Left colon (tissue), 2 donors: ENCODE measurements at places on chromosomes 2 and 18.

DNA sequence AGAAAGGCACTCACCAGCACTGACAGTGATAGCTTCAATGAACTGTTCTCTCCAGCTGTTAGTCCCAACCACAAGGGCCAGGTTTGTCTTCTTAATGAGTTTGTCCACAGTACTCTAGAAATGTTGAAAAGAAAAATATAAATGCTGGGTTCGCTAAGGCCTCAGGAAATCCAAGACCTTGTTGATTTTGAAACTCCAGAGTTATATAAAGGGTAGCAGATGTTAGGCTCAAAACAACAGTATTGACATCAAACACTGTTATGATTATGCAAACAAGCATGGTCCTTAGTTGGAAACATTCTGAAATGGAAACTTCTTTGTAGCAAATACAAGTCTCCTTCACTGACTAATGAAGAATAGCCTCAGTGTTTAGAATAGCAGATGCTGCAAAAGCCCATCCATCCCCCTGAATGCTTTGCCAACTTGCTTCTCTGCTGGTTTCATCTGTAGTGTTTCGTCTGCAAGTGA lies 291.1 kb downstream of the SLC8A1 start:
- no peak for DNase-seq

- DNase-seq, result no peak
These were observed 226.5 kb upstream of the ARL4C start for GRCh38 chr2:234723400-234723799.

GRCh38 chr2:175855236-175855635 lies 146.8 kb downstream of the LNPK start:
- DNase-seq, result no peak

DNA sequence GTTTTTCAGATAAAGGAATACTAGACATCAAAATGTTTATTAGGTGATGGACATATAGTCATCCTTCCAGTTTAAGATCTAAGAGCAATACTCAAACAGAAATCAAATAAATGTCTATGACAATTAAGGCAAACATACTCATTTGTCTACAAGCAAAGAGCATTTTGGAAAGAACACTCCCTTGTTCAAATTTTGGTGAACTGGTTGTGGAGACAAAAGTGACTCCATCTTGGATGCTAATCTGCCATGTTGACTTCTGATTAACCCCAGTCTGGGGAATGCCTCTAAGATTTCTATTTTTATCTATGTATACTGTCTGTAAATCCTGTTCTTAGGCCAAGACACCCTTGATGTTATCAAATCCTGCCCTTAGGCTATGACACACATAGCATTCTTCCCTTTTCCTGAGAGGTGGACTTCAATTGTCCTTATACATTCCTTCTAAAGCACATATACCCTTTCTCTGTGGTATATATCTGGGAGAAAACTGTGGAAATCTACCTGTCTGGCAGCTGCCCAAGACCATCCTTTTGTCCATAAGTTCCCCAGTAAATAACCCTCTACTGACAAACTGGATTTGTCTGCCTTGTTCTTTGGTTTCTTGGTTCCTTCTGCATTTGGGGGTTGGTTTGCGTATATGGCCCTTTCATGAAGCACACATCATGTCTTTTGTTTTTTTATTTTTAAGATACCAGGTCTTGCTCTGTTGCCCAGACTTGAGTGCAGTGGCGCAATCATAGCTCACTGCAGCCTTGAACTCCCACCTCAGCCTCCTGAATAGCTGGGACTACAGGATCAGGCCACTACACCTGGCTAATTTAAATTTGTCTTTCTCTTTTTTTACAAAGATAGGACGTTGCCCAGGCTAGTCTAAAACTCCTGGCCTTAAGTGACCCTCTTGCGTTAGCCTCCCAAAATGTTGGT lies 12.5 kb upstream of the PLEKHM3 start:
- DNase-seq, result no peak

DNA sequence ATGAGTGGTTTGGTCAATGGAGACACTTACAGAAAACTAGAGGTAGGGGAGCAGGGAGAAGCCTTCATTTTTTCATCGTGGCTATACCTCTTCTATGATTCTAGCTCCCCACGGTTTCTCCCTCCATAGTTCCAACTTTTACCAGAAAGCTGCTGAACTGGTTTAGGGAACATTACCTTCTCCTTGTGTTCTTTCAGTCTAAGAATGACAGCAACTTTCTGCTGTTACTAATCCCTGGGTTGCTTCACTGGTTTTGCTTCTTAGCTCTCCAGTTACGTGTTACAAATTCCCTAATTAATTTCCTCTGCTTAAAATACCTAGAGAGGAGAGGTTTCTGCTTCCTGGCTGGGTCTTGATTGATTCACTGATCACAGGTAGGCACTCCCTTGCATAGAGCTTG lies 499.9 kb downstream of the SLC4A3 start:
- no peak for DNase-seq

DNA sequence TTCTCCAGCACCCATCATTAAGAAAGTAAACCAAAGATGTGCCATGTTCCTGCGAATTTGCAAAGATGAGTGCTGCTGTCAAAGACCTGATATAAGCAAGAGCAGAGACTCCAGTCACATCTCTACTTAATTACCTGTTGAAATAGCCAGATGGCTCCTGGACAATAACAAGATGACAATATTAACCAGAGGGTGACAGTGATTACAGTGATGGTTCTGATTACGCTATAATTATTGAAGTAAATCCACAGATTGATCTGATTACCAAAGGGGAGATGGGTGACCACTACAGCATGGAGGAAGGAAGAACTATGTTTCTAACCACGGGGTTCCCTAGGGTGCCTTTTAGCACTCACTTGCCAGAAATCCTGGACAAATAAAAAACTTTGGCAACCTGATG lies 36.5 kb upstream of the AFF3 start:
- no peak for DNase-seq

DNA sequence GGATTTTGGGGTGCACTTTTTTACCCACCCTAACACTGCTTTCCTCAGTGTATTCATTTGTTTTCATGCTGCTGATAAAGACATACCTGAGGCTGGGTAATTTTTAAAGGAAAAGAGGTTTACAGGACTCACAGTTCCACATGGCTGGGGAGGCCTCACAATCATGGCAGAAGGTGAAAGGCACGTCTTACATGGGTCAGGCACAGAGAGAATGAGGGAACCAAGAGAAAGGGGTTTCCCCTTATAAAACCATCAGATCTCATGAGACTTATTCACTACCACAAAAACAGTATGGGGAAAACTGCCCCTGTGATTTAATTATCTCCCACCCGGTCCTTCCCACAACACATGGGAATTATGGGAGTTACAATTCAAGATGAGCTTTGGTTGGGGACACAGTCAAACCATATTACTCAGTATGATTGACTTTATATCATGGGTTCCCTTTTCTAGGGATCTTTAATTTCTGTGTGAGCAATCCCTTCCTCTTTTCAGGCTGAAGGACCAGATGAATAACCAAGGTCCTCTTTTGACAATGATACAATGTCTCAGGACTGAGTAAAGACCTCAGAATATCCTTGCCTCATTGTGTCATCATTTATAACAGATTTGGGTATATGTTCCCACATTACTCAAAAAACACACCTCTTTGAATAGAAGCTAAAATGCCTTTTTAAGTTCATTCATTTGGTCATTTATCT lies 100.1 kb upstream of the TRIB2 start:
- no peak for DNase-seq

DNA sequence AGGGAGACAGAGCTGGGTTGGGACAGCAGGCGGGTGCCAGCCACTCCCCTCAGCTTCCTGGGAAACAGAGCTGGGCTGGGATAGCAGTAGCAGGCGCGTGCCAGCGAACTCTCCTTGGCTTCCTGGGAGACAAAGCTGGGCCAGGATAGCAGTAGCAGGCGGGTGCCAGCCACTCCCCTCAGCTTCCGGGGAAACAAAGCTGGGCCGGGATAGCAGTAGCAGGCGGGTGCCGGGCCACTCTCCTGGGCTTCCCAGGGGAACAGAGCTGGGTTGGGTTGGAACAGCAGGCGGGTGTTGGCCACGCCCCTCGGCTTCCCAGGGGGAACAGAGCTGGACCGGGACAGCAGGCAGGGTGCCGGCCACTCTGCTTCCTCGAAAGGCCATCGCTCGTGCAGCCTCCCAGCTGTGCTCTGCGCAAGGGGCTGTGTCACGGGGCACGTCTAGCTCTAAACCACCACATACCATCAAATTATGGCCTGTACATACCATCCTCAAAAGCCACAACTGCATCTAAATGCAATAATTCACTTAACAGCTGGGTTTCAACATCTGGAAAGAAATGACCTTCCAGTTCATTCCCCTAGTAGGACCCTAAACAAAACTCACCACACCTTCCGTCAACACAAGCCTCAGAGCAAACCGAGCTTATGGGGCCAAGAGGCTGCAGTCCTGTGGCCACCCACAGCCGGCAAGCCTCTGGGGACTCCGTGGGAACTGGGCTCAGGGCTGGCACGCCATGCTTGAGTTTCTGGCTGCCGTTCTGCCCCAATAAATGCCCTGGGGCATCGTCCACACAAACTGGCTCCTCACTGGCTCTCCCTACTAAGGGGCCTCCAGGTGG lies 228.3 kb downstream of the TWIST2 start:
- DNase-seq, result peak; percentile 79

DNA sequence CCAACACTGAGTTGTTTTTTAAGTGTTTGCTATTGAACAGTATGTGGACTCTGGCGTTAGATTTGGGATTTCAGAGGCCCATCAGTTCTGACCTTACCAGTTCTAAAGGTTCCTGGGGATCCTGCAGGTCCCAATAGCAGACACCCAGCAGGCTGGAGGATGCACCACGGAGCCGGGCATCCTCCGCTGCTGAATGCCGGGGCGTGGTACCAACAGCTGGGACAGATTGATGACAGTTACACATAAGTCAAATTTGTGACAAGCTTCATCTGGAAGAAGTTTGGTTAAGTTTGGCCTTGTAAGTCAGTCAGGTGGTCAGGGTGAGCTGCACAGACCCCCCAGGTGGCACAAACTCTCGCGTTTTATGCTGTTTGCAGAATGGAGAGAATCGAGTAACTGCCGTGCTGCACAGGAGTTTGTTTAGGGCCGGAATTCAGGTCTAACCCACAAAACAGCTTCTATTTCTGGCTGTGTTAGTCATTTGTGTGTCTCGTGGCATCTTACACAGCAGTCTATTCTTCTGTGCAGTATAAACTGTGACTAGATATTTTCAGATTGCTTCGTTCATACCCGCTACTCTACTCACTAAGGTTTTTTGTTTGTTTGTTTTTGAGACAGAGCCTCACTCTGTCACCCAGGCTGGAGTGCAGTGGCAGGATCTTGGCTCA lies 19.2 kb downstream of the CTDP1 start:
- no peak for DNase-seq

DNA sequence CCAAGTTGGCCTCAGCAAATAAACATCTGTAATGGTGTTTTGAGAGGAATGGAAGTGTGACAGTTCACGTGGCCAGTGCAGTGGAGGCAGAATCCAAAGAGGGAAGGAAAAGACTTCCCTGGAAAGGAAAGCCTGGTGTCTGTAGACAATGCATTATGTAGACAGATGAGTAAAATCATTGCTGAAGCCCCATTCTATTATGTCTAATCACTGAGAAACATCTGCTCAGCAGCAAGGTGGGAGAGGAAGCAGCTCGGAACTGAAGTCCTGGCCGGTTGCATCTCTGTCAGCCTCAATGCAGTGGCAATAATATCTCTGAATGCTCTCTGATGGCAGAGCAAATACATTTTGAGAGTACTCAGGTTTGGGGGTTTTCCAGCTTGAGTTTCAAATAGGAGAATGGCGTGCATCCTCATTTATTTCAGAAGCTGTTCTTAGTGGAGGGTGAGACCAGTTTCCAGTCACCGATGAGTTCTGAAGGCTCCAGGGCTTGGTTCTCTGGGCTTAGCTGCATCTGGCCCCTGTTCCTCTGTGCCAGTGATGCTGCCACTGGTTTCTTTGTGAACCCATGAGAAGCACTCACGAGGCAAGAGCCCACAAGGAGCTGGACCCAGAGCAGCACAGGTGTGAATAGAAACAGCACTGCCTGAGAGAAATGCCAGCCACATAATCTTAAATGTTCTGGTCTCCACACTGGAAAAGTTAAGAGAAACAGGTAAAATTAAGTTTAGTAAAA lies 63.3 kb downstream of the RPIA start:
- no peak for DNase-seq

DNA sequence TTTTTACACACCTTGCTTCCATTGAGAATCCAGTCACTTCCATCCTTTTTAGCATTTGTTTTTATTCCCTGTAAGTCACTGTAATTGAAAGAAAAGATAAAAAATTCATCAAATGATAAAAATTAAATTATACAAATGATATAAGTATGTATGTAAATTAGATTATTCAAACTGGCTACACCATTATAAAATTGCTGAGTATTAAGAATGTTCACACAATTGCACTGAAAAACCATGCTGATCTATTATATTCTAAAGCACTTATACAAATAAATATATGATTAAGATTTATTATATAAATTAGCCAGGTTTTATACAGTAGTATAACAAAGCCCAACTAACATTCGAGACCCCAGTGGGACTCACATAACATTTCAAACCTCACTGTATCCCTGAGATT lies 15.1 kb downstream of the ACADL start:
- no peak for DNase-seq

DNA sequence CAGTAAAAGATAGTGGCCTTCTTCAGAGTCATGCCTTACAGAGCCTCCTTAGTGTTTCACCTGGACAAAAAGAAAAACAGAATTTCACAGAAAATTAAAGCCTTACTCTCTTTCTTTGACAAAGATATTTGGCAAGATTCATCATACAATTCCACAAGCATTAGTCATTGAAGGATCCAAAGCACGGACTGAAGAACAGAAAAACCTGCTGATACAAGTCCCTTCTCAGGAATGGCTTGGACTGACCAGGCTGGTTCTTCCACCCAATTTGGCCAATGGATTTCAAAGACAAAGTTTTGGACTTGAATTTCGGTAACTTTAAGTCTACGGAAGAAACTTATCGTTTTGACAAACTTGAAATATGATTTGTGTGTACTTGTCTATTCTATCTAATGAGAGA lies 39.1 kb upstream of the GALNT3 start:
- DNase-seq, result no peak

DNA sequence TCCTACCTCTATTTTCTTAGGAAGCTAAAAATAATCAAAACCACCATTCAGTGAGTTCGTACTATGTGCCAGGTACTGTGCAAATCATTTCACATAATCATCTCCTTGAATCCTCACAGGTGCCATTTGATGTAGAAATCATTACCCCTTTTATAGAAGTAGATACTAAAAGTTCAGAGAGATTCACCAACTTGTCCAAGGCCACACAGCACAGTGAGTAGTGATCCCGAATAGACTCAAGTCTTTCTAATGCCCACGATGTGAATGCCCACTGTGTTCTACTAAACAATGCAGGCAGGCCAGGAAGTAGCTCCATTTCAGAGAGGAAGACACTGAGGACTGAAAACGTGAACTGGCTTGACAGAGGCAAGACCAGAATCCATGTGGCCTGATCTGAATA lies 68.8 kb downstream of the ANTXR1 start:
- no peak for DNase-seq

GRCh38 chr2:199997296-199997695 lies 41.9 kb downstream of the MAIP1 start:
- no peak for DNase-seq

GRCh38 chr2:158718196-158718585 lies 76.9 kb upstream of the DAPL1 start:
- no peak for DNase-seq

DNA sequence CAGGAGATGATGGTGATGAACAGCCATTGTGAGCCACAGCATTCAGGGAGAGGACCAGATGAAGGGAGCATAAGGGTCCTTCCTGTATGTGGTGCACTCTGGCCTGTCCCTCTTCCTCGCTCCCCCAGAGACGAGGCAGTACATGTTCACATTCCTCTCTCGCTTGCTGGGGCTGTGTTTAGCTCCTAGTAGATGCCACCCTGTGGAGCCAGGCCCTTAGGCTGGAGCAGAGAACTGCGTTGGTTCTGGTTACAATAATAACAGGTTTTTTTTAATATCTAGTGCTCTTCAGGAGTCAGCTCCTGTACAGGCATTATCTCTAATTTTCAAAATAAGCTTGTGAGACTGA lies 171.1 kb upstream of the MYT1L start:
- no peak for DNase-seq
